Hepatocyte (in vitro differentiated cells): ENCODE measurements at places on chromosomes 12 and 14.
A peak's percentile ranks its signal among the peaks of the same experiment; 100 is the strongest.

GRCh38 chr12:27468241-27468640 is 21.7 kb downstream of the SMCO2 start:
- no peak for DNase-seq

DNA sequence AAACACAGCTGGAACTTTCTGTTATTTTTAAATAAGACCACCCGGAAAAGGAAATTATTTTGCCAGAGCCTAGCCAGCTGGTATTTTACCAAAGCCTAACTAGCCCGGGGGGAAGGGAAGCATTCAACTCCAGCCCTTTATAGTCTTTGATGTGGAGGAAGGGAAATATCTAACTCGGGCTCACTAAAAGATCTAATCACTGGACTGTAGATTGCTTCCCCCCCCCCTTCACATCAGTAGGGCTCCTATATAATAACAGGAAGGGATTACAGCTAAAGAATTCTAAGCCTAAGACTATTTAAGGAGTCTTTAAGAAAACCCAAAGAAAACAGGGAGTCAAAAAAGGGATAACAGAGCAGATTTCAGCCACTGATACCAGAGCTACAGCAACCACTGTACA is 431.1 kb downstream of the KCNH5 start:
- peak; percentile 6 for DNase-seq

- DNase-seq = no peak
Observed at GRCh38 chr12:68350753-68351152, 18.6 kb upstream of the MDM1 start.

DNA sequence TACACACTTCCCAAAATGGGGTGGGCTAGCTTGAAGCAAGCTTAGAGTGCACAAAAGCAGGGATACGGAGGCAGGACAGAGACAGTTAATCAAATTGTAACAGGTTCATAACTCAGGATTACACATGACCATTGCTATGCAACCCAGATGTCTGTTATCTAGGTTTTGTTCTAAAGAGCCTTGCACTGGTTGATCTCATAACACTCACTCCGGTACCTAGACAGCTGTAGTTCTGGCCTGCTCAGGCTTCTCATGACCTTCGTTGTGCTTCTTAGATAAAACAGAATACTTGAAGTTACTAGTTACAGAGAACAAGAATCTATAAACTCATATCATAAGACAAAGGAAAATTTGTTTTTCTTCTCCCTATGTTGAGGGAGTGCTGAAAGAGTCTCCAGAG is 983.4 kb downstream of the TMEM121 start:
- no peak for DNase-seq

GRCh38 chr12:3560295-3560620 is 69.3 kb downstream of the PRMT8 start:
- DNase-seq = no peak
